Right ventricle myocardium superior (tissue), 1 donor: ENCODE measurements at places on chromosomes 7 and 10.
A peak's percentile ranks its signal among the peaks of the same experiment; 100 is the strongest.

DNA sequence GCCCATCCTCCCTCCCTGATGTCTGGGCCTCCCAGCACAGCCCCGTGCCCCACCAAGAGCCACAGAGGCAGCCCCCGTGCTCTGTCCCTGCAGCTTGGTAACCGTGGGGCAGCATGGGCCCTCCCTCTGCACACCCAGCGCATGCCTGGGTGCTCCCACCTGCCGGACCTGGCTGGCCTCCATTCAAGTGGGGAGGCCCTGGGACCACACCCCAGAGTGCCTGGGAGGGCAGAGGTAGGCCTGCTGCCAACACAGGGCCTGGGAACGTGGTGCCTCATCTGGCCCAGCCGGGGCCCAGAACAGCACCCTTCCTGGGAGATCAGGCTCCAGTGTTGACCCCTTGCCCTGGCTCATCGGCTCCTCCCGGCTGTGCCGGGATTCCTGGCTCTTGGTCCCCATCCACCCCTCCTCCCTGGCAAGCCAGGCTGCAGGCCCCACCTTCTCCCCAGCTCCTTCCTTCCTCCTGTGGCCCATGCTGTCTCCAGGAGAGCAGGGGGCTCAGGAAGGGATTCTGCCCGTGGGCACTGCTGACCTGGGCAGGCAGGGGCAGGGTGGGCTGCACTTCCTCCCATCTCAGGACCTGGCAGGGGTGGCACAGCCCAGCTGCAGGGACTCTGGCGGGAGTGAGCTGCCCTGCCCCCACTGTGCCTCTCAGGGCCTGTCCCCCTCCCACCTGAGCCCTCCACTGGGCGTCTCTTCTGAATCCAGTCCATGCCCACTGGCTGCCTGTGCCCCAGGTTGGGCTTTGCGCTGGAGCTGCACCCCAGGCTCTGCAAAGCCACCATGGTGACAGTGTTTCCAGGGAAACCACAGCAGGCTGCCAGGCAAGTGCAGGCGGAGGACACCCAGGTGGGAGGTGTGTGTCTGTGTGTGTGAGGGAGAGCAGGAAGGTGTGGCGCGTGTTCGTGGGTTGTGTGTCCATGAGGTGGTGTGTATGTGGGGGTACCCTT, 32.6 kb downstream of the PWWP2B start:
- DNase-seq: no peak

- DNase-seq: no peak
Observed at GRCh38 chr7:26995666-26996065, 100.1 kb downstream of the HOXA1 start.

DNA sequence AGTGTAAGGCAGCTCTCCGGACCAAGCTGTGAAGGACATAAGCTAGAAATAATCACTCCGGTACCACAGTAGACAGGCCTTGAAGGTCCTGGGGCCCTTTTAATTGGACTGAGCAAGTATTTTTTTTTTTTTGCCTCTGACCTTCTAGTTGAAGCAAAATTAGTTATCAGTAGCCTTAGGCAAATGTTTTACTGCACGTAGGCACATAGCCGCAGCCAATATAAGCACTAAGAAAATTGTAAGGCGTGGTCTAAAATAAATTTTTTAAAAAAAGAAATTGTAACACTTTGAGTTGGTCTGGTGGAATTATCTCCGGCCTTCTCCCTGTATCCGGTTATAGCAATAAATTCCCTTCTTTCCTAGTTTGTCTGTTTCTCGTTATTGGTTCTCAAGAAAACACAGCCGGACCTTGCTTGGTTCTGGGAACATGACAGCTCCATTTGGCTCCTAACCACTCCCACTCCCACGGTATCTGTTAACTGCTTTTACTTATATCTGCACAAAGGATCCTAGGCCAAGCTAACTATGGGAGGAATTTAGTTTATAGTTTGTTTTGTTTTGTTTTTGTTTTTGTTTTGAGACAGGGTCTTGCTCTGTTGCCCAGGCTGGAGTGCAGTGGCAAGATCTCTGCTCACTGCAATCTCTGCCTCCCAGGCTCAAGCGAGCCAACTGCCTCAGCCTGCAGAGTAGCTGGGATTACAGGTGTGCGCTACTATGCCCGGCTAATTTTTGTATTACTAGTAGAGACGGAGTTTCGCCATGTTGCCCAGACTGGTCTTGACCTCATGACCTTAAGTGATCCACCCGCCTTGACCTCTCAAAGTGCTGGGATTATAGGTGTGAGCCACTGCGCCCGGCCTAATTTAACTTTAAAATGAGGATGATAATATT, 124.4 kb upstream of the KIF5B start:
- DNase-seq: no peak

GRCh38 chr7:26398427-26398755, 106.7 kb downstream of the SNX10 start:
- DNase-seq: peak; percentile 80

GRCh38 chr7:86123476-86123875, 520.2 kb upstream of the GRM3 start:
- DNase-seq: no peak

DNA sequence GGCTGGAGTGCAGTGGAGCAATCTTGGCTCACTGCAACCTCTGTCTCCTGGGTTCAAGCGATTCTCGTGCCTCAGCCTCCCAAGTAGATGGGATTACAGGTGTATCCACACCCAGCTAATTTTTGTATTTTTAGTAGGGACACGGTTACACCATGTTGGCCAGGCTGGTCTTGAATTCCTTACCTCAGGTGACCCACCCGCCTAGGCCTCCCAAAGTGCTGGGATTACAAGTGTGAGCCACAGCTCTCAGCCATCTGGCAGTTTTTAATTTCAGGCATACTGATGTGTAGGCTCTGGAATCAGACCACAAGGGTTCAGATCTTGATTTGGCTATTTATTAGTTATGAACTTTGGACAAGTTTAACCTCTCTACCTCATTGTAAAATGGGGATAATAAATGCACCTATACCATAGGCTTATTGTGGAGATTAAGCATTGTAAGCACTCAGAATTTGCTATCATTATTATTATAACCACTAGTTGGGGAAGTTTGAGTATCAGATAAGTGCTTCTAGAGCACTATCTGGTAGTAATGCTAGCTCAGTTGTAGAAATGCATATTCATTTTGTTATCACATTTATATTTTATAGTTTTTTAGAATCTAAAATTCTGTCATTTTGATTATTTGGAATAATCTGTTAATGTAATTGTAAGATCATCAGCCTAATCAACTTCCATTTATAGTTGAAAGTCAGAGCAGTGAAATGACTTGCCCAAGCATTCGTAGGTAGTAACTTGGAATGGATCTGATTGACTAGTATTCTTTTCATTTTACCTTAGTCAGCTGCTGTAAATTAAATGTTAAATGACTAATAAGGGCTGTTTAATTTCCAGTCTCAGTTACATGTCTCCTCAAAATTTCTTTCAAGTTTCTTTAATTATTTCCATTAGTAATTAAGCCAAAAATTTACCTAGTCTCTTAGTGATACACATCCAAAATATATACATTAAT, 22.5 kb downstream of the KMT2E start:
- DNase-seq: no peak

- DNase-seq: no peak
Observed at GRCh38 chr10:86480571-86480970, 41.0 kb downstream of the WAPL start.

- no peak for DNase-seq
Observed at GRCh38 chr7:26891400-26892350, 27.3 kb upstream of the SKAP2 start.

- DNase-seq: peak; percentile 56
Observed at GRCh38 chr7:81944058-81944457, 174.2 kb upstream of the HGF start.

- no peak for DNase-seq
Observed at GRCh38 chr10:95848841-95849240, 58.9 kb upstream of the CC2D2B start.

DNA sequence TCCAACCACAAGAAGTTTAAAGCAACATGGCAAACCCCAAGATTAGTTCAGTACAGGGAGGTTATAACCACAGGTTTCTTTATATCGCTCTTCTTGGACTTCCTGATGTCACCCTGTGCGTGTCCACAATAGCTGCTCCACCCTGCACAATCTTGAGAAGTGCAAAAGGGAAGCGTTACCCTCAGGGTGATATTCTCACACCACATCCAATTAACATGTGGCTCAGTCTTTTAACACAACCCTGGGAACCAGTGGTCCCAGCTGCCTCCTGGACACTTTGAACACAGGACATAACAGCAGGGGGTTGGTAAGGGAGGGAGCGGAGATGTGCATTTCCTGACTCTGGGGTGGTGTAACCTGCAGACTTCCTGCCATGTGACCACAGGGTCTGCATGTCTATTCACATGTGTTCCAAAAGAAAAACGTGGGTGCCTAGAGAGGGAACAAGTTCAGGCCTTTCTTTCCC, 64.6 kb downstream of the GSAP start:
- no peak for DNase-seq

- peak; percentile 87 for DNase-seq
Observed at GRCh38 chr10:116742367-116743265, at the start of gene HSPA12A. Gene HSPA12A (minus strand): TSS chr10:116742566. CDS start chr10:116742469, 97 bp downstream.

DNA sequence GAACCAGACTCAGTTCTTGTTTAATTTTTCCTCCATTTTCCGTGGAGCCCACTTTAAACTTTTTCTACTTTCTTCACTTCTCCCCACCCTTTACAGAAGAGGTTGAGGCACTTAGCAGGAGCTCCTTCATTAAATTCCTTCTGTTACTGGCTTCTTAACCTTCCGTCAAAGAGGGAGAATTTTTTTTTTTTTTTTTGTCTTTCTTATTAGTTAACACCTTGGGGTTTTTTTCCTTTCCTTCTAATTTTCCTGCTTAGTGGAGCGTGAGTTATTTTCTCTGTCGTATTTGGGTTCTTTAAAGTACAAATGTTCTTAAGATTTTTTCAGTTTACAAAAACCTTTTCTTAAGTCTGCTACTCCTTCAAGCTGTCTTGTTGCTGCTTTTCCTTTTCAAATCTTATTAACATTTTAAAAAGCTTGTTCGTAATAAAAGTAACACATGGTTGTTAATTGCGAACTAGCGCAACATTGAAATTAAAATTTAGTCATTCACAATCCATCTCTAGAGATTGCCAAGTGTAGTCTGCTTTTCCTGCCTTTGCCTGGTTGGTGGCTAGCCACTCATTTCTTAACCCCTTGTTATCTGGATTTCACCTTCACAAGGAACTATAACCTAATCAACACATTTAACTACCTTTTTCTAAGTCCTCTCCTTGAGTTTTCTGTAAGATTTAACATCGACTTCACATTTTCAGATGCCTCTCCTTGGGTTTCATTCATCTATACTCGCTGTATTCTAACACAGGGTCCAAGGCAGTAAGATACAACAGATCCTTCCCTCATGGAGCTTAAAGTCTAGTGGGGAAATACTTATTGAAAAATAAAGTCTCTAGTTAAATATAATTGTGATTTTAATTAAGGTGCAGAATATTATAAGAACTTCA, 2.0 kb downstream of the BMPR1A start:
- no peak for DNase-seq

- DNase-seq: no peak
Observed at GRCh38 chr7:42492920-42493319, 255.9 kb upstream of the GLI3 start.

DNA sequence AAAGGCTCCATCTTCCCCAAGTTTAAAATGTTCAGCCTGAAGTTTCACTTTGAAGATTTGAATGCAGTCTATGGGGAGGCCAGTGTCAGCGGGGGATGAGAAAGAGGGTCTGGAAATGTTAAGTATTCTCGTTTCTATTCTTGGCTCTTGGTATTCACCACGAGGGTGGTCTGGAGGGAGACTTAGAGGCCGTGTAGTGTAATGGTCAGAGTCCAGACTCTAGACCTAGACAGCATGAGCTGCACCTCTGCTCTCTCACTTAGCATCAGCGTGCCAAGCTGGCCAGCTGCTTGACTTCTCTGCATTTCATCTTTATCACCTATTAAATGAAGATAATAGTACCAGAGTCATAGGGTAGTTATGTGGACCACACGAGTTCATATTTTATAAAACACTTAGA, 57.9 kb downstream of the MKX start:
- DNase-seq: no peak

GRCh38 chr10:101694674-101695403, at the start of gene FBXW4:
Gene FBXW4 (minus strand): TSS chr10:101695170. CDS start chr10:101695105, 65 bp downstream.
- peak; percentile 73 for DNase-seq

DNA sequence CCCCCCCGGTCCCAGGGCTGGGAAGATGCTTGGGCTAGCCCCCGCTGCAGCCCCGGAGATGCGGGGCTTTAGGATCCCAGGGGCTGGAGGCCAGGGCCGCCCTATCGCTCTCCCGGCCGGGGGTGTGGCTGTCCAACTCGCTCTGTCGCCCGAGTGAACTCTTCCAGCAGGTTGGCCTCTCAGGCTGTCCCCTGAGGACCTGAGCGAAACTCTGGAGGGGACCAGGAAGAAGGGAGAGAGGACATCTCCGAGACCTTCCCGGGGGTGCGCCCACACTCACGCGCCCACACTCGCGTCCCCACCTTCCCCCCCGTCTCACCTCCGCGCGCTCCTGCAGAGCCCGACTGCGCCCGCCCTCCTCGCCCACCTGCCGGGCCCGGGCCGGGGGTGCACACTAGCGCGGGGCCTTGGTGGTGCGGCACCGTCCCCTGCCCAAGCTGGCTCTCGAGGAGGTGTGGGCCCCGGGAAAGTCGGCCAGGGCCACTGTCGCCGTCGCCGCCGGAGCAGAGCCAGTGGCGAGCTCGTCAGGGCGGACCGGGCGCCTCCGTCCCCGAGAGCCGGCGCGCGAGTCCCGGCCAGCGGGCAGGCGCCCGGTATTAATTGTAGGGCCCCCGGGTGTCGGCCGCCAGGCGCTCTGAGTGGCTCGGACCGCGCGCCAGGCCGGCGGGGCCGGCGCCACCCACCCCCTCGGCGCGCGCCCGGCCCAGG, 101.7 kb upstream of the SVIL start:
- DNase-seq: peak; percentile 79

DNA sequence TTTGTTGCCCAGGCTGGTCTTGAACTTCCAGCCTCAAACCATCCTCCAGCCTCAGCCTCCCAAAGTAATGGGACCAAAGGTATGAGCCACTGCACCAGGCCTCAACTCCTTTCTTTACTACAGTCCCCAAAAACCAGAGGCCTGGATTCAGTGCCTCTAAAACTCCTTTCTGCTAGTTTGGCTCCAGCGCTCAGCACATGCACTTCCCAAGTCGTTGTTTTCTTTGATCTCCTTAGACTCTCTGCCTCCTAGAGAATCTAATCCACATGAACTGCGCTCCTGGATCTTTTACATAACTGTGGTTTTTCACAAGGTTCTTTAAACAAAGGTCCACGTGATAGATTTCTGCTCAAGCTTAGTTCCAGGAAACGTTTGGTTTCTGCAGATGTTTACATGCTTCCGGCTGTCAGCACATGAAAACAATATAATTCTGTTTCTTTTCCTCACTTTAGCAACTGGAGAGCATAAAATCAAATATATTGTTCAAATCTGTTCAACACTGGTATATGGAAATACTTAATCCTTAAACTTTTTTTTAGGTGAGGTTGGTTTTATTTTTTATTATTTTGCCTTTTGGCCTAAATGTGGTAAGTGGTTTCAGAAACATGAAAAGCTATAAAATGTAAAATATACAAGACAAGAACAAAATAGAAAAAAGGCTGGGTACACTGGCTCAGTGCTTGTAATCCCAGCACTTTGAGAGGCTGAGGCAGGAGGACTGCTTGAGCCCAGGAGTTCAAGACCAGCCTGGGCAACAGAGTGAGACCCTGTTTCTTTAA, 270.5 kb upstream of the MKLN1 start:
- no peak for DNase-seq

- peak; percentile 6 for DNase-seq
Observed at GRCh38 chr7:2819161-2819953, 24.8 kb downstream of the GNA12 start.
